Posterior cingulate gyrus (tissue), 11 donors: ENCODE measurements at places on chromosomes 13 and 19.

- DNase-seq: no peak
Observed at GRCh38 chr19:50460161-50460765, 16.0 kb upstream of the EMC10 start.

DNA sequence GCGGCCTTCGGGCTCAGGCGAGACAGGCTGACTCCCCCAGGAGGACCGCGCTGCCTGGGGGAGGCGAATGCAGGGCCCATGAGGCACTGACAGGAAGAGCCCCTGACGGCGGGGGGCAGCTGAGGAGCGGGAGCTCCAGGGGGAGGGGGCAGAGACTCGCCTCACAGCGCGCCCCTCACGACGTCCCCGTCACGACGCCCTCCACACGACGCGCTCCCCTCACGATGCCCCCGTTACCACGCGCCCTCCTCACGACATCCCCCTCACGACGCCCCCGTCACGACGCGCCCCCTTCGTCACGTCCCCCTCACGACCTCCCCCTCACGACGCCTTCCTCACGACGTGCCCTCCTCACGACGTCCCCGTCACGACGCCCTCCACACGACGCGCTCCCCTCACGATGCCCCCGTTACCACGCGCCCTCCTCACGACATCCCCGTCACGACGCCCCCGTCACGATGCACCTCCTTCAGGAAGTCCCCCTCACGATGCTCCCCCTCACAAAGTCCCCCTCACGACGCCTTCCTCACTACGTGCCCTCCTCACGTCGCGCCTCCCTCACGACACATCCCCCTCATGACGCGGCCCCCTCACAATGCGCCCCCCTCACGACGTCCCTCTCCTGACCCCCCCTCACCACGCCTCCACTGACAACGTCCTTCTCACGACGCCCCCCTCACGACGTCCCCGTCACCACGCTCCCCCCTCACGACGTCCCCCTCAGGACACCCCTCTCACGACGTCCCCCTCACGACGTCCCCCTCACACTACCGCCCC lies 99.6 kb downstream of the ING1 start:
- DNase-seq: no peak

- DNase-seq: no peak
Observed at GRCh38 chr19:5124111-5124855, 155.4 kb downstream of the KDM4B start.

DNA sequence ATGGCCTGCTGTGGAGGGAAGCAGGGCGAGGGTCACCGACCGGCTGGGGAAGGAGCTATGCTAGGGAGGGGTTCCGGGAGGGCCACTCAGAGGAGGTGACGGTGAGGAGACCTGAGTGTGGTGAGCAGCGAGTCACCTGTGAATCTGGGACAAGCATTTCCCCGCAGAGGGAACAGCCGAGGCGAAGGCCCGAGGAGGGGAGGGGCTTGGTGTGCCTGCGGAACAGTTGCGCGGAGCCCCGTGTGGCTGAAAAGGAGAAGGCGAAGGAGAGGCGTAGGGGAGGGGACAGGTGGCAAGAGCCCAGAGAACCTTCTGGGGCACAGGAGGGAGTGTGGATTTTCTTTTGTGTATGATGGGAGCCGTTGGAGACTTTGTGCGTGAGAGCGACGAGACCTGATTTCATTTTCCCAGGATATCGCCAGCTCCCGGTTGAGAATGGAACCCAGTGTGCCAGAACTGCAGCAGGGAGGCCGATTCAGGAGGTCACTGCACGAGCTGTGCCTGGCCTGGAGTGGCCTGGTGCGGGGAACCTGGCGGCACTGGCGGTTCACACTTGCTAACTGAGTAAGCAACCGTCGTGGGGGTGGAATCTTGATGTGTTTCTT lies 117.7 kb upstream of the ZNF507 start:
- no peak for DNase-seq

DNA sequence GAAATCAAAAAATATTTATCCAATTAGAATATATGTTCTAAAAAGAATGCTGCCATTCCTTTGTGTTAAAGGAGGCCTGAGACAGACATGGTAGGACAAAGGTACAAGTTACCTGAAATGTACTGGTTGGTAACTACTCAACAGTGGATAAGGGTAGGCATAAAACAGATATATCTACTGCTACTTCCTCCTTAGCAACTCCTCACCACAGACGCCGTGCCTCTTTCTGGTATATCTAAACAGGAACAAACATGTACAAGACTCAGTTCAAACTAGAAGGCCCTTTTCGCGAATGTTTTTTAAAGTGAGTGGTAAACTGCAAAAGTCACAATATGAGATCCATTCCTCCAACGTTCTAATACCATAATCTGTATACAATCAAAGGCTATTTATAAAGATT lies 86.9 kb downstream of the TBC1D4 start:
- no peak for DNase-seq

- DNase-seq: no peak
Observed at GRCh38 chr13:37476874-37477273, 121.7 kb downstream of the POSTN start.

- no peak for DNase-seq
Observed at GRCh38 chr19:54109651-54110050, 5.8 kb downstream of the TFPT start.

DNA sequence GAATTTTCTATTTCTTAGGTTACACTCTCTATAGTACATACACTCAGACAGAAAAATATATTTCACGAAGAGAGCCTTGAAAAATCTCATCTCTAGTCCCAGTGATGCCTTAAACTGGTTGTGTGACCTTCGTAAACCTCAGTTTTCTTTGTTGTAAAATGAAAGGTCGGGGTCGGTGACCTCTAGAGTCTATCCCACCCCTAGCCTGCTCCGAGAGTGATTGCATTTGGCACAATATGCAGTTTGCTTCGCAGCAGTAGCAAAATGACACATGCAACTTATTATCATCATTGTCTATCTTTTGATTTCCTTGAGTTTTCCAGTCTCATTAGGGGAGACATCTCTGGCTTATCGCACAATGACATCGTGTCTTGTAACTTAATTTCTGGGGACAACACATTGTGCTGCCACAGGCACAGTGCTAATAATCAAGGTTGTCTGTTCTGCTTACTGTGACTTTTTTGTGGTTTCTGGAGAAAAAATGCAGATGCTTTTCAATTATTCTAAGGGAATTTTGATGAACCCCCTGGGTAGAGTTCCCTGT lies 115.0 kb downstream of the GGACT start:
- DNase-seq: no peak

GRCh38 chr13:28464861-28465460 lies 30.0 kb downstream of the FLT1 start:
- no peak for DNase-seq

DNA sequence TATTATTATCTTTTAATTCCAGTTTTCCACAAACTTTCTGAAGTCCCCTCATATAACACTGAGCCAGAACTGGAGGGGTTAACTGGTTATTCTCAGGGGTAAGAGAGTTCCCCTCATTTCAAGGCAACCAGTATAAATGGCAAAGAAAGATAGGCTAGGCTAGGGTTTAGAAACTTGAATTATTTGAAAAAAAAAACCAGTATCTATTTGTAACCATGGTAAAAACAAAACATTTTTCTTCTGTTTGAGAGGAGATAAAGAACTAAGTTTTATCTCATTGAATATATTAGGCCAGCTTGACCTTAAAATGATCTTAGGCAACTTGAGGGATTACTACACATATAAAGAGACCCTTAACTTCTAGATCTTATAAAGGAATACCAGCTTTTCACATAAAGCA lies 19.6 kb downstream of the SUPT20H start:
- no peak for DNase-seq

DNA sequence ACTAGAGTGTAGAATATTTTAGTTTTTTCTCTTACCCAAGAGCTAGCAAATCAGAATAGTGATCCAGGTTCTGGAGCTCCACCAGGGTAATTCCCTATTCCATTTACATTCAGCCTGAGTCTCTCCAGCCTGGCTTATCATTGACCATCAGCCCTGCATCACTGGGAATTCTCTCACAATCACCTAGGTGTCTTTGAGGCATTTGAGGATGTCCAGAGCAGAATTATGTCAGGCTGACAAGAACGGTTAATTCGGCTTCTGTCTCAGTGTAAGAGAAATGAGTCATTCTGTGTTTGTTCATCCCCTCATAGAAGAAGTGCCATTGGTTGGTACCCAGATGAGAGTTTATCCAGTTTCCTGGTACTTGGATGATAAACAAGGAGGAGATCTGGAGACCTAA lies 180.5 kb downstream of the ZNF737 start:
- no peak for DNase-seq

- DNase-seq: no peak
Observed at GRCh38 chr19:35077411-35078223, 36.1 kb downstream of the HPN start.

DNA sequence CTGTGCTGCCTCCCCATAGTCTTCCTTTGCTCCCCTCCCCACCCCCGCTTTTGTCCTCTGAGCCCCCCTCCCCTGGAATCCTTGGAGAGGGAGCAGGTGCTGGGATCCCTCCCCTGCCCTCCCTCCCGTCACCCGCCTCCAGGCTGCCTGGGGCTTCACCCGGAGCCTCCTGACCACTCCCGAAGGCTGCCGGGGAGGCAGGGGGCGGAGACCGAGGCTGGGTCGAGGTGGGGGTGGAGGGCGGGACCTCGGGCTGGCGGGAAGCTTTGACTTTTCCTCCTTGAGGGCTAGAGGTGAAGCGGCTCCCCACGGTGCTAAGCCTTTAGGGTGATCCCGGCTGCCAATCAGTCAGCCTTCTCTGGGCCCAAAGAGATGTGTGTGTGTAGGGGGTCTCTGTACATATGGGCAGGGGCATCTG lies 1.5 kb downstream of the KMT5C start:
- no peak for DNase-seq

- no peak for DNase-seq
Observed at GRCh38 chr13:40245567-40245966, 420.9 kb downstream of the FOXO1 start.

- DNase-seq: no peak
Observed at GRCh38 chr19:44696939-44697669, 1.8 kb upstream of the CEACAM16 start.

DNA sequence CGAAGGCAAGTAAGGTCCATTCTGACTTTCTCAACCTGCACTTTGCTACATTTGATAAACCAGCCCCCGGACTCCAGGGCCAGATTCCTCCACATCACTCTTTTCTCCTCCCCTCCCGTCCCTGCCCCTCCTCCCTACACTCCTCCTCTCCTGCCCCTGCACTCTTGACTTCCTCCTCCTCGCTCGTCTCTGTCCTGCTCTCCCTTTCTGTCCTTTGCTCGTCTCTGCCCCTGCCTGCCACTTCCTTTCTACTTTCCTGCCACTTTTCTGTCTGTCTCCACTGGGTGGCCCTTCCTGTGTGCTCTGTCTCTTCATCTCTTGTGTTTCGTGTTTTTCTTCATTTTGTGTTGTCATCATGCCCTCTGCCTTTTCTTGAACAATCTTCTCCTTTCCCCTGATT lies 7.0 kb downstream of the U2AF2 start:
- DNase-seq: no peak

DNA sequence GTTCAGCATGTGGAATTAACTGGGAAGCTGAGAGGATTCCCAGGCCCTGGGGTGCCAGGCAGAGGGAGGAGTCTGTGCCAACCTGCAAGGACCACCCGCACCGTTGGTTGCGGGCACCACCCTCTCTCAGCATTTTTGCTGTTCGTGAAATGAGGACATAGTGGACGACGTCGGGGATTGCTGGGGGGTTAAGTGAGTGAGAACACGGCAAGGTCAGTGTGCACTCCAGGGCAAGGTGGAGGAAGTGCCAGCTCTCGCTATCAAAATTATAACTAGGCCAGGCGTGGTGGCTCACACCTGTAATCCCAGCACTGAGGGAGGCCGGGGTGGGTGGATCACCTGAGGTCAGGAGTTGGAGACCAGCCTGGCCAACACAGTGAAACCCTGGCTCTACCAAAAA lies 2.2 kb downstream of the FXYD3 start:
- DNase-seq: no peak

DNA sequence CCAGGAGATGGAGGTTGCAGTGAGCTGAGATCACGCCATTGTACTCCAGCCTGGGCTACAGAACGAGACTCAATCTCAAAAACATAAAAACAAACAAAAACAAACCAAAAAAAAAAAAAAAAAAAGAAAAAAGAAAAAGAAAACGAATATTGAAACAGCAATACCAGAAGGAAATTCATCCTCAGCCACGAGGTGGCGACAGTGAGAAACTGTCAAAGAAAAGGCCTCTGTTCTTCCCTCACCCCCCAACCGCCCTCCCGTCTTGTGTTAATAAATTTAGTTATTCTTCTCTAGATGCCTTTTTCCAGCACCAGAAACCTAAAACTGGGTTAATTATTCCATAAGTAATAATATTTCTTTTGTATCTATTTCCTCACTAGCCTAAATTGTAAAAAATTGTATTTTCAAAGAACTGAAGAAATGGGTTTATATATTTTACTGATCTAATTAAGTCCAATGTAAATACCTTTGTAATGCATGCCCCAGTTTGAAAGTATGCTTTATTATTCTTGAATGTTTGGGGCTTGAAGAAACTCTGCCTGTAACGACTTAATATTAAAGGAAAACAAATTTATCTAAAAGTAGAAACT lies 38.6 kb downstream of the LIG4 start:
- DNase-seq: peak; percentile 22

DNA sequence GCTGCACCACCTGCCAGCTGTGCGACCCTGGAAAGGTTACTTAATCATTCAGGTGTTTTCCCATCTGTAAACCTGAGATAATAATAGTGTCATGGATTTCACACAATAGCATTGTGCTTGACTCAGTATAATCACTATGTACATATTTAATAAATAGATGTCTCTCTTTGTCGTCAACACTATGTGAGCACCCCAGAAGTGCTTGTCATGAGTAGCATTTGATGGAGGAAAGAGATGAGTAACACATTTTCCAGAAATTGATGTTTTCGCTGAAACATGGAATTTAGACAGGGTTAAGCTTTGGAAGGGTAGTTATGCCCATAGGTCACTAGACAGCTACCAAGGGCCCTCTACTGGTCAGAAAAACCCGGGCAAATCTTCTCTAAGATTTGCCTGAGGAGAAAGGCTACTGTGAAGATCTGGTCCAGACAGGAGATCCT lies 9.5 kb upstream of the MBNL2 start:
- no peak for DNase-seq

GRCh38 chr19:32309711-32310390 lies 35.6 kb upstream of the ZNF507 start:
- DNase-seq: no peak

DNA sequence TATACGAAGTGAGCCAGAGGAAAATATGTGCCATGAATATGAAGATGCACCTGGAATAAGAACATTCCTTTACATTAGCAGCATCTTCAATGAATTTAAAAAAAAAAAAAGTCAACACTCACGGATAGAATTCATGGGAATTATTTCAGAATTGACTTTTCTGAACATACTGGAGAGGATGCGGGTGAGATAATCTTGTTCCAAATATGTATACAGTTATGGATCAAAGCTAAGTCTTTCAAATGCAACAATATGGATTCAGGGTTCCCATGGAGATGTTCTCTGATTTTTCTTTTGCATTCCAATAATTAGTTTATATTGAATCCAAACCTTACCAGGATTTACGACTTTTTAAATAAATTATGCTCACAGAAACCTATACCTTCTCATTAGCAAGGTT lies 1660.7 kb downstream of the SLITRK1 start:
- no peak for DNase-seq

- DNase-seq: no peak
Observed at GRCh38 chr13:26456650-26457049, 100.8 kb upstream of the WASF3 start.

- no peak for DNase-seq
Observed at GRCh38 chr13:99476648-99477047, 24.6 kb upstream of the TM9SF2 start.
